Retina (tissue), 1 donor: ENCODE measurements at places on chromosomes 16 and 17.

DNA sequence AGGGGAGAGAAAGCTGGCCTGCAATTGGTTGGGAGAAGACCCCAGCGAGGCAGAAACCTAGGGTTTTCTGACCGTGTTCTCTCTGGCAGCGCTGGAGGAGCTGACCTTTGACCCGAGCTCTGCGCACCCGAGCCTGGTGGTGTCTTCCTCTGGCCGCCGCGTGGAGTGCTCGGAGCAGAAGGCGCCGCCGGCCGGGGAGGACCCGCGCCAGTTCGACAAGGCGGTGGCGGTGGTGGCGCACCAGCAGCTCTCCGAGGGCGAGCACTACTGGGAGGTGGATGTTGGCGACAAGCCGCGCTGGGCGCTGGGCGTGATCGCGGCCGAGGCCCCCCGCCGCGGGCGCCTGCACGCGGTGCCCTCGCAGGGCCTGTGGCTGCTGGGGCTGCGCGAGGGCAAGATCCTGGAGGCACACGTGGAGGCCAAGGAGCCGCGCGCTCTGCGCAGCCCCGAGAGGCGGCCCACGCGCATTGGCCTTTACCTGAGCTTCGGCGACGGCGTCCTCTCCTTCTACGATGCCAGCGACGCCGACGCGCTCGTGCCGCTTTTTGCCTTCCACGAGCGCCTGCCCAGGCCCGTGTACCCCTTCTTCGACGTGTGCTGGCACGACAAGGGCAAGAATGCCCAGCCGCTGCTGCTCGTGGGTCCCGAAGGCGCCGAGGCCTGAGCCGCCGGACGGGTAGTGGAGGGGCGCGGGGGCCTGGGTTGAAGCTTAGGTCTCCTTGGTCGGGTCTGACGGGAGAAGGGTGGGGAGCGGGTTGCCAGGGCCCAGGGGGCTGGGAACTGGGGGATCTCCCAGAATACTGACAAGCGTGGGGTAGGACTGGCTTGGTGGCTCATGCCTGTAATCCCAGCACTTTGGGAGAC lies 7.4 kb upstream of the PYDC1 start:
- no peak for DNase-seq

DNA sequence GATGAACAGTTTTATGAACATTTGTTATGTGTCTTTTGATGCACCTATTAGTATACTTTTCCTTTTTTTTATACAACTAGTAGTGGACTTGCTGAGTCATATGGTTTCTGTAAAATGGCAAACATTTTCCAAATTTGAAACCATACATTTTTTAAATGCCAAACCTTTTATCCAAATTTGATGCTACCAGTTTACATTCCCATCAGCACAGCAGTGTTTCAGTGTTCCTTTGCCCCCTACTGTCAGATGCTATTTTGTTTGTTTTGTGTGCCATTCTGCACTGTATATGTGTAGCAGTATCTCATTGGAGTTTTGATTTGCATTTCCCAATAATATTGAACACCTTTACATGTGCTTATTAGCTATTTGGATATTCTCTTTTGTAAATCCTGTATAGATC lies 219.4 kb downstream of the TANC2 start:
- DNase-seq, result no peak

DNA sequence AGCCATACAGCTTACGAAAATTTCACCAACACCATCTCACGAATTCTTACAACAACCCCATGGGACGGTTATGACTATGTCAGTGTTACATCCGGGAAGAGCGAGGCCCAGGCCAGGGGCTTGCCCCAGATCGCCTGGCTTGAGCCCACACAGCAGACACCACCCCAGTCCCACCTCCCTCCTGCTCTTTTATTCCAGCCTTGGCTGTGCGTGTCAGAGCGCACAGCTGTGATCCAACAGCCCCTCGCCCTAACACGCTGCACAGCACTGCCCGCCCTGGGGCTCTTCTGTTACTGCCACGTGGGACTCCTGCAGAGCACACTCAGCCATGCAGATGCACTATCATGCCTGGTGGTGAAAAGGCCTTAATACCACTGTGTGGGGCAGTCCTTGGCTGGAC lies 127.9 kb downstream of the ENGASE start:
- peak; percentile 45 for DNase-seq

DNA sequence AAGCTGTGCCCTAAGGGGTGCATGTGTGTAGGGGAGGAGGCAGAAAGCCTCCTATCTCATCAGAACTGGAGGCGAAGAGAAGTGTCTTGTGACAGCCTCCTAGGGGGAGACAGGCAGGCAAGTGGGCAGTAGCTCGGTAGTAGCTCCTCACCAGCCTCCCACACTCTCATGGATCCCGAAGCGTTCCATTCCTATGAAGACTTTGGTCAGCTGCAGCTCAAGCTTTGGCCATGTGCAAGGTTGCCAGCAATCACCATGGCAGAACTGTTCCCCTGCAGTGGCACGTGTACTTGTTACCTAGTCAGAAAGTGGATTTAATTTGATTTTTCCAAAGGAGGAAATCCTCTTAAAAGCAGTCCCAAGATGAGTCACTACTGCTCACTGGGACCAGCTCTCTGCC lies 6.7 kb downstream of the MRPL58 start:
- DNase-seq, result no peak

- peak; percentile 55 for DNase-seq
Measured at GRCh38 chr16:30526137-30526822, at the start of gene ZNF768. Gene ZNF768 (minus strand): TSS chr16:30526566. CDS start chr16:30526413, 153 bp downstream.

DNA sequence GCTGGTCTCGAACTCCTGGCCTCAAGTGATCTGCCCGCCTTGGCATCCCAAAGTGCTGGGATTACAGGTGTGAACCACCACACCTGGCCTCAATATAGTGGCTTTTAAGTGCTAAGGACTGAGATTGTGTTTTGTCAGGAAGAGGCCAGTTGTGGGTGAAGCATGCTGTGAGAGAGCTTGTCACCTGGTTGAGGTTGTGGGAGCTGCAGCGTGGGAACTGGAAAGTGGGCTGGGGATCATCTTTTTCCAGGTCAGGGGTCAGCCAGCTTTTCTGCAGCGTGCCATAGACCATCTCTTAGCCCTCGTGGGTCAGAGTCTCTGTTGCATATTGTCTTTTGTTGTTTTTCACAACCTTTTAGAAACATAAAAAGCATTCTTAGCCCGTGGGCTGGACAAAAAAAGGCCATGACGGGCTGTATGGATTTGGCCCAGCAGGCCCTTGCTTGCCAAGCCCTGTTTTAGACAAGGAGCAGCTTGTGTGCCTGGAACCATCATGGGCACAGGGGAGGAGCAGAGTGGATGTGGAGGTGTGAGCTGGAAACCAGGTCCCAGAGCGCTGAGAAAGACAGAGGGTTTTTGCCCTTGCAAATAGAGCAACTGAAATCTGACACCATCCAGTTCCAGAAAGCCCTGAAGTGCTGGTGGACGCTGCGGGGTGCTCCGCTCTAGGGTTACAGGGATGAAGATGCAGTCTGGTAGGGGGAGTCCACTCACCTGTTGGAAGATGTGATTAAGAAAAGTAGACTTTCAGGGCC lies 5.5 kb downstream of the BIRC5 start:
- no peak for DNase-seq

DNA sequence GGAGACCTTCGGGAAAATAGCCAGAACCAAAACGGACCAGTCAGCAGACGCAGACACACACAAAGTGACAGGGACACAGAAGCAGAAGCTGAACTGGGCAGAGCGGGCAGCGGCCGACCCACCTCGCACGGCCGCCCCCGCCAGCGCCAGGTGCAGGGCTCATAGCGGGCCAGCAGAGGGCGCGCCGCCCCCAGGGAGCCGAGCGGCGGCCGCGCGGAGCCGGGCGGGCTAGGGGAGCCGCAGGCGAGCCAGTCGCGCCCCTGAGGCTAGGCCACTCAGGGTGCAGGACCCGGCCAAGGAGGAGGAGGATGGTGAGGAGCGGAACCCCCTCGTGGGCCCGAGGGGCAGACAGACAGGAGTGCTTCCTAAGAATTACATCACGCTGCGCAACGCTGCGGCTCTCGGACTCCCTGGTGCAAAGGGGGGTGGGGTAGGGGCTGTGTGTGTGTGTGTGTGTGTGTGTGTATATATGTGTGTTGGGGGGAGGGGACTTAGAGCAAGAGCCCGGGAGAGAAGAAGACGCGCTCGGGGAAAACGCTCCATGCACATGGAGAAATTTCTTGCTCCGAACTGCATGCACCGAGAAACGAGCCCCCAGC lies 913 bp upstream of the NOG start:
- DNase-seq, result peak; percentile 92

DNA sequence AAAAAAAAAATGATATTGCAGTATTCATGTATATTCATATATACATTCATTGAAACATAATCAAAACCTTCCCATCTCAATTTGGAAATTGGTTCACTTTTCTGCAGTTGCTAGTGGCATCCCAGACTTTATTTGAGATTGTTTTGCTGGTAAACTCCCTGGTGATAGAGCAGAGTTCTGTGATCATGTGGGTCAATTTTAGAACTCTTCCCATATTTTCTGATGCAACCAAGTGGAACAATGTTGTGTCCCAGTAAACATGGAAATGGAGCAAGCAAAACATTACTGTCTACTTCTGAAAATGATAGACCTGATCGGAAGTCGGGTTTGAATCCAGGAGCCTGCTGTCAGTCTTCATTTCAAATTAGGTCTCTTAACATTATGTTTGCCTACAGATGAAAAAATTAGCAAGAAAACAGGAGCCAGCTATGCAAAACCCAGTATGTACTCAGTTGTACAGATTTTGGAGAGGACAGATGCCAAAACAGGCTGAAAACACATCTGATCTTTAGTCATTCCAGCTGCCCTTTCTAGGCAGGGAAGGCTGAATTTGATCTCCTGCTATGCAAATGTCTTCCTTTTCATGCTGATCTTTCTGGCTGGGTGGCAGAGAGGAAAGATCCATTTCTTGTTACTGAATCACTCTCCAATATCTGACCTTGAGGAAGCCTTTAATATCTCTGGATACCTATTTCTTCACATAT lies 786.6 kb upstream of the SOX9 start:
- no peak for DNase-seq

- no peak for DNase-seq
Measured at GRCh38 chr17:77045441-77046041, 95.2 kb upstream of the SEC14L1 start.

DNA sequence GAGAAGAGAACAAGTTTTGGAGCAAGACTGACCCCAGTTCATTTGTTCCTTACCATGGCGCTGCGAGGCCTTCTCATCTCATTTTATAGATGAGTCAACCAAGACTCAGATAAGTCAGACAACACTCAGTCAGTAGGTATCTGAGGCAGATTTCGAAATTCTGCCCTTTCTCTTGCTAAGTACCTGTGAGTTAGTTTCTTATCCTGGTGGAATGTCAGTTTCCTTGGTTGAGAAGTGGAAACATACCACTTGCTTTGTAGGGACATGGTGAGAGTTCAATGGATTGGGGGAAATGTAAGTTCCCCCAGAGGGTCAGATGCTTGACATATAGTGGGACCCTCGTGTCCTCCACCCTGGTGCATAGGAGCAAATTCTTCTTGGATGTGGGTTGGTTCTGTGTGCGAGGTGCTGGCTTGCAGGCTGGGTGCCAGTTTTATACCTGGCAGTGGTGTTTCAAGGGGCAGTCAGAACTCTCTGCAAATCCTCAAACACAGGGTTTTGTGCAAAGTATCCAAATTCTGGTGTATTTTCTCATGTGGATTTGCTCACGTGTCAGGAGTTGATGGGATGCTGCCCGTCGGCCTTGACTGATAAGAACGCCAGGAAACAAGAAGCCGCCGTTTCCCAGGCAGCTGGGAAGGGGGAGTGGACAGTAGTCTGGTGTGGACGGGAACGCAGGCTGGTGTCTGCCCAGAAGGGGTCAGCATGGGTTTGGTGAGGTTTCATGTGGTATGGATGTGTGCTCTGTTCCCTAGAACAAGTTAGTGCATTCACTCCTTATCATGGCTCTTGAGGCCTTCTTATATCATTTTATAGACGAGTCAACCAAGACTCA lies 61.1 kb upstream of the CIBAR2 start:
- DNase-seq, result no peak

GRCh38 chr16:84416407-84417321 lies 48.3 kb downstream of the ATP2C2 start:
- DNase-seq, result no peak

GRCh38 chr17:37137070-37137610 lies 188.4 kb downstream of the AATF start:
- no peak for DNase-seq

DNA sequence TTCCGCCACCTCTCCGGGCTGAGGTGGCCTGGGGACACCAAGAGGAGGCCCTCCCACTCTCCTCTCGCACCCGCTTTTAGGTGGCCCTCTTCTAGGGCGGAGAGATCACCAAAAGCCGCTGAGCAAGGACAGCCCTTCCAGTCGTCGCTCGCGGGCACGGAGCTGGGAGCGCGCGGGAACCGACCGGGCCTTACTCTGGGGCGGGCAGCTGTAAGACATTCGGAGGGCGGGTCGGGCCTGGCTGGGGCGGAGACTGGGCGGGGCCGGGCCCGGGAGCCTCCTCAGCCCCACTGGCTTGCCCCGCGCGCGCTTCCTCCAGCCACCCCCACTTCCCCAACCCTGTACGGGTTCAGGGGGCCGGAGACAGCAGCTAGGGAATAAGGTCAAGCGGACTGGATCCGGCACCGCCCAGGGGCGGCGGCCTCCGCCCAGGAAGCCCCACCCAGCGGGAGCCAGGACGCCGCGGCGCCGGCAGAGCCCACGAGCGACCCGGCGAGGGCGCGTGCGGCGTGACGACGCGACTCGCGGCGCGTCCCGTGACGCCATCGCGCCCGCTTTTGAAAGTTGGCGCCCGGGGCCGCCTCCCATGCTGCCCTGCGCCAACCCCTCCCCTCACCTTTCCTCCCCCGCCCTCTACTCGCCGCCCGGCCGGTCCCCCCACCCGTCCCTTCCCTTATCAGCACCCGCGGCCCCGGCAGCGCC lies 351 bp upstream of the CTCF start:
- peak; percentile 96 for DNase-seq

DNA sequence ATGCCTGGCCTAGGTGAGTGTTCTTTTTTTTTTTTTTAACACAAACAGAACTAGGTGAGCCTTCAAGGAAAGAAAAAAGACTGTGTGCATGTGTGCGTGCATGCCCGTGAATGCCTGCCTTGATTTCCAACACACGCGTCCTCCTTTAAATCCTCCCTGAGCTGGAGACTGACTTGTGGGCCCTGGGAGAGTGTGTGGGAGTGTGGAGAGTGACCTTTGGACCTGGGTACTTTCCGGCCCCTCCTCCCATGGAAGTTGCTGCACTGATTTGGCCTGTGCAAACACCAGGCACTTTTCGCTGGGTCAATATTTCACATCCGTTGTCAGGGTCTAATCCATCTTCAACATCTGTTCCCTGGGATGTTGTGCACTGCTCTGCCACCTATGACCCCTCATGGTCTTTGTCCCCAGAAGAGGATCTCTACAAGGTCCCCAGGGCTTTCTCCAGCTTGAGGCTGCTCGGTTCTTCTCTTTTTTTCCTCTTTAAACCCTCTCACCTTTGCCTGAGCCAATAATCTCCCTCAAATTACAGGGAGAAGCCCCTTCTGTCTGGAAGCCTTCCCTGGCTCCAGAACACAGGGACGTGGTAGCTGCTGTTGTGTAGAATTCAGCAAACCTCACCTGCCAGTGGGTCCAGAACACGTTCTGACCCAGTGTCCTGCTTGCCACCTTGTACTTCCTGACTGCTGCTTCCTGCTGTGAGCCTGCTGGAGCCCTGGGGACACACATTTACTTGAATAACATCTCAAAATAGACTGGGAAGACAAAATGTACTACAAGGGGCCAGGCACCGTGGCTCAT lies 20.8 kb upstream of the ATP5MC1 start:
- DNase-seq, result no peak

- DNase-seq, result no peak
Measured at GRCh38 chr16:88630941-88631340, 7.4 kb upstream of the IL17C start.
